Stimulated activated CD4-positive, alpha-beta T cell treated with anti-CD3 and anti-CD28 coated beads, Interleukin-2, amount 100 ng/mL, for 4 hours (primary cell): ENCODE measurements at places on chromosomes 12 and 14.
A peak's percentile ranks its signal among the peaks of the same experiment; 100 is the strongest.

DNA sequence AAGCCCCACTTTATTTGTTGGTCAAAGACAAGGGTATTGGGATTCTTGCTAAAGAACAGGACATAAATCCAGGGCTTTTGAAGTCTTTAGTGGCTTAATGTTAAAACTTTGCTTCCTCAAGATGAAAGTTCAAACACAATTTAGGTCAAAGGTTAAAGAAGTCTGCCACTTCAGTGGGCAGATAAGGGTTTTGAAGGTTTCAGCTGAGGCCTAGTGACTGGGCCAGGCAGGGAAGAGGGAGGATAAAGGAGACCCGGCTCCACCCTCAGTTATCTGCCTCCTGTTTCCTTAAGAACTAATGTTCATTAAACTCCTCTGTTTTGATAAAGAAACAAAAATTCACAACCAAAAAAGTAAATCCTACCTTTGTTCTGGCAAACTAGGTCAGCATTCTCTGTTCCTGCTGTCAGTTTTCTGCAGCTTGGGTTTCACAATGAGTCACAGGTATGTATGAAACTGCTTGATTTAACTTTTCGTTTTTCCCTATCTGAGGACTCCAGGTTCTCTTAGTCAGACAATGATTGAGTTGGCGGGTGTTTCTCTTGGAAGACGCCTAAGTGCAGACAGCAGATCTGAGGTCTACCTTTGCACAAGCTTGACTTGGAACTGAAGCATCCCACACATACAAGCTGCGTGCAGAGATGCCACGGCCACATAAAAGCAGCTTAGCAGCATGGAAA lies 208.3 kb downstream of the EXOC5 start:
- no peak for DNase-seq

DNA sequence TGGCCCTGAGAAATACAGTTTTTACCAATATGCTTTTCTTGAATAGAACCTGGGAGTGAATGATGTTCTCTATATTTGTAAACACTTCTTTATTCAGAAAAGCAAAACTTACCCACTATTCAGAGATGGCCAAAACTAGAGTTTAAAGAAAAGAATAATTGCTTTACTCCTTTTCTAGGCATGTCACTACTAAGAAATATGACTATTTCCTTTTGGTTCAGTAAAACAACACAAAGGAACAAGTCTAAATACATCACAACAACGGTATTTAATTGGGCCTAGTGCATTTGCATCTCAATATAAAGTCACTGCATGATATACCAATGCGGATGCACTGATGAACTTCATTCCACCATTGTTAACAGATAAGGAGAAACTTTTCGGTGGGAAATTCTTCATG lies 207.5 kb downstream of the FOXN3 start:
- no peak for DNase-seq

GRCh38 chr12:50828886-50829285 lies 13.8 kb upstream of the TMPRSS12 start:
- DNase-seq = no peak

DNA sequence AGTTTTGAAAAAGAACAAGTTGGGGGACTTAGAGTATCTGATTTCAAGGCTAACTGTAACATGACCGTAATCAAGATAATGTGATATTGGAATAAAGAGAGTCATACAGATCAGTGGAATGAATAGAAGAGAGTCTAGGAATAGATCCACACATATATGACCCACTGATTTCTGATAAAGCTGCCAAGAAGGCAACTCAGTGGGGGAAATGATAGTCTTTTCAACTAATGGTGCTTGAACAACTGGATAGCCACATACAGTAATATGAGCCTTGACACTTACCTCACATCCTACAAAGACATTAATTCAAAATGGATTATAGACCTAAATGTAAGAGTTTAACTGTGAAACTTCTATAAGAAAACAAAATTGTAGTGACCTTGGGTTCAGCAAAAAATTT lies 3.8 kb downstream of the PRKCH start:
- no peak for DNase-seq

DNA sequence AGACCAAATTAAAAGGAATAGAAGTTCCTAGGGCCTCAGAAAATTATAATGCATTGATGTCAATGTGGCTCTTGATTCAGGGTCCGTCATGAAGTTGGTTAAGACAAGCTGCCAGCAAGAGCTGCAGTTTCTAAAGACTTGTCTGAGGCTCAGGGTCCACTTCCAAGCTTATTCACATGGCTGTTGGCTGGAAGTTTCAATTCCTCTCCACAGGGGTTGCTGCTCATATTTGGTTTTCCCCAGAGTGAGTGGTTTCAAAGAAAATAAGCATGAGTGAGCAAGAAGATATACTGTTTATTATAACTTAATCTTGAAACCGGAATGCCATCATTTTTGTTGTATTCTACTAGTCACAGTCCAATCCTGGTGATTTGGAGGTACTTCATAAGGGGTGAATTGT lies 1247.4 kb downstream of the LRFN5 start:
- no peak for DNase-seq

DNA sequence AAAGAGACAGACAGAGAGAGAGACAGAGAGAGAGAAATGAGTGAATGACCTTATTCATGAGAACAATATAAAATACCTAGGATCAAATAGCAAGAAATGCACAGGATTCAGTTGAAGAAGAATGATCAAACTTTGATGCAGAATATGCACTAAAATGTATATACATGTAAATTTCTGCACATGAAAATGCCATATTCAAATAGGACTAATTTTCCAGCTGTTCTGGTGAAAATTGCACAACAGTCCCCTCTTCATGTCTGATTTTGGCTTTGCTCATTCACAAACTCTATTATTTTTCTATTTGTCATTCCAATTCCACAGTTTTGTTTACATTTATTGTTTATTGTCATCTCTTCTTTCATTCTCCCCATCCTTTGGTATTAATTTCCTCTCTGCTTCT lies 34.2 kb downstream of the PRB2 start:
- no peak for DNase-seq

DNA sequence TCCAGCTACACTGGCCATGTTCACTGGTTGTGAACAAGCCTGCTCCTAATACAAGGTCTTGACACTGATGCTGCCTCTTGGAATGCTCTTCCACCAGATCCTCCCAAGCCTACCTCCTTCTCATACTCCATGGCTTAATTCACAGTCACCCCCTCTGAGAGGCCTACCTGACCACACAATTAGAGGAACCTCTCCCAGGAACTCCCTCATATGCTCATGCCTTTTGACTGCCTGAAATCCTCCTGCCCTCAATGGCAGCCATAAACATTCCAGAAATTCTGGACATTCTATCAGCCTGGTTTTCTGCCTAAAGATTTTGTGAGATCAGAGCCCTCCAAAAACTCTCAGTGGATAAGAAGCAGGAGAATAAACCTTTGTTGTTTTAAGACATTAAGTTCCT lies 340.2 kb downstream of the C12orf75 start:
- DNase-seq = no peak

DNA sequence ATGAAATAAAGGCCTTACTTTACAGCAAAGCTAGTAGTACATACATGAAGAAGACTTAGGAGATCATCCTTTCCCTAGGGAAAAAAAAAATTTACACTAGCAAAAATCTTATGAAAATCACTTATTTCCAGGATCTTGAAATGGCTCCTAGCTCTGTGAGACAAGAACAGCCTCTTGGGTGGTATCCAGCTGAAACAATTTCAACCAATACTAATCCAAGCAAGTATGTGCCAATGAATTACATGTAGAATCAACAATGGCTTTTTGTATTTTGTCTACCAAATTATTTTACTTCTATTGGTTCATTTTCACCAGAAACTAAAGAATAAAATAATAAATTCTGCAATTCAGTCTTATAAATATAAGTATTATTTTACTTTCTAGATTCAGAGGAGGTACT lies 2.7 kb upstream of the SLCO1A2 start:
- no peak for DNase-seq

- no peak for DNase-seq
Measured at GRCh38 chr14:100141098-100141497, 18.3 kb downstream of the DEGS2 start.

DNA sequence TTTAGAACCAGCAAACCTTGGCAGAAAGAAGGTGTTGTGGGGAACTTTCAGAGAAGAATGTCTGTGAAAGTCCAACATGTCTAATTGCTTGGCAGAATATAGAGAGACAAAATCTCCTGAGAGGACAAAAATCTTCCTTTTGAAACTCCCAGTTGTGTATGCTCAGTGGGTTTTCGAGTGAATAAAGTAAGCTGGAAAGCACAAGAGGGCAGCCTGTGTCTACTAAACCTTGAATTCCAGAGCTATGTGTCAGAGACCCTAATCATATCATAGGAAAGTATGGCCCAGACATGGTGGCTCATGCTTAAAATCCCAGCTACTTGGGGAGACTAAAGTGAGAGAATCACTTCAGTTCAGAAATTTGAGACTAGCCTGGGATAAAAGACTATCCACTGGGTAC lies 661.2 kb downstream of the SLC16A7 start:
- no peak for DNase-seq

DNA sequence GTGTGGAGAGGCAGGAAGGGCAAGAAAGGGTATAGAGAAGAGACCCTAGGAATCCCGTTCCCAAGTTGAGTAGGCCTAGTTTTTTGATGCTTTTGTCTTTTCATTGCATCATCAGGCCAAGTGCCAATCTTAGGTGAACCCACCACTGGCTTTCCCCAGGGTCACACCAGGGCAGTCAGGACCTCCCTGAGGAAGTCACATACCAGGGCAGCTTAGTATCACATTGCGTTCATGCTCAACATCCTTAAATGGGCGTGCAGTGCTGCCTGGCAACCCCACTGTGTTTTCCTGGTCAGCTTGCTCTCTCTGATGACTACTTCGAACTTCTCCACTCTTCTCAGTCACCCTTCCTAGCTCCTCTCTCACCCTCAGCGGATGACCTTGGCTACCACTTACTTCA lies 9.0 kb downstream of the ASIC1 start:
- DNase-seq = no peak

GRCh38 chr12:12872934-12873275 lies 18.5 kb upstream of the GPRC5A start:
- DNase-seq = no peak

DNA sequence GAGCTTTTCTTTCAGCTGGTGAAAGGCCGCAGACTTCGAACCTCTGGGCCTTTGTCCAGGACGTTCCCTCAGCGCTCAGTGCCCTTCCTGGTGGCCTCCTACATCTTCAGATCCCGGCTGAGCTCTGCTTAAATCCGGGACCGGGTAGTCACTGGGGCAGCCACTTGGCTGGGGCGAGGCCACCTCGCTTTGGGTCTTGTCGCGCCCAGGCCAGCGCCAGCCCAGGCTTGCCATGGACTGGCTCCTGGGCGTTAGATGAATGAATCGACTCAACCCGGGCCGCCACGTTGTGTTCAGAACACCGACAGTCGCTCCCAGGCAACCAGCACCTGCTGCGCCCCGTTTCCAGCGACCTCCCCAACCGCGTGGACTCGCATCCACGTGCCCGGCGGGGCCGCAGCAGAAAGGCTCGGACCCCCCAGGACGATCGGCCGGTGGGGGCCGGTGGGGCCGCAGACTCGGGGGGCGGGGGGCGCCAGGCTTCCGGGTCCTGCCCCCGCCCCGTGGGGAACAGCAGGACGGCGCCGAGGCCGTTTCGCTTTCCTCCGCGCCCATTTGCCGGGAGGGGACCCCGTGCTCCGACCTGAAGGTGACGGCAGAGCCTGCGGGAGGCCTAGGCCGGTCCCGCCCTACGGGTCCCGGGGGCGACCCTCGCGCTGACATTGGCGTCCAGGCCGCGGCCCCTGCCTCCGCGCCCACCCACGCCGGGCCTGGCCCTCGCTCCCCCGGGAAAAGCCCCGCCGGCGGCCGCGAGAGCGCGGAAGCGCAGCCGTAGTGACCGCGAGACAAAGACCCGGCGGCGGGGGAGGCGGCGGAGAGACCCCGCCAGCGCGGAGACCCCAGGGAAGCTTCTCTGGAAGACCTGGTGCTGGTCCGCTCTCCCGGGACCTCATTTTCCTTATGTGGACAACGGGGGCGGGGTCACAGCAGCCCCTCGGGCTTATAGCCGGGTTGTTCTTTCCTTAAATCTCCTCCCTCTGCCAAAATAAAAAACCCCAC lies 37.3 kb upstream of the RCOR1 start:
- peak; percentile 43 for DNase-seq

DNA sequence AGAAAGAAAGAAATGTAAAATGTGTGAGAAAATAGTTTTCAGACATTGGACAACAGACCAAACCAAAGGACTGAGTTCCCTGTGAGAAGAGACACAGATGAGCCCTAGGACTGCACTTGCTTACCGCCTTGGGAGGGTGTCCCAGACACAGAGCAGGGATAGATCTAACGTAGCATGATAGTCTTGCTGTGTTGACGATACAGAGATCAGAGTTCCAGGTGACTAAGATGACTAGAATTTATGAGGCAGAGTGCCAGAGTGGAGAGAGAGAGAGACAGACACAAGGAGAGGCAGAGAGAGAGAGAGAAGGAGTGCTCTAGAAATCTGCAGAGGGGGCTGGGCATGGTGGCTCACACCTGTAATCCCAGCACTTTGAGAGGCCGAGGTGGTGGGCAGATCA lies 148.2 kb upstream of the LMNTD1 start:
- no peak for DNase-seq

- peak; percentile 5 for DNase-seq
Measured at GRCh38 chr12:105084251-105085250, at the start of gene ALDH1L2. Gene ALDH1L2 (minus strand): TSS chr12:105084458. CDS start chr12:105084436, 22 bp downstream.

GRCh38 chr12:106315523-106315922 lies 13.0 kb downstream of the TCP11L2 start:
- DNase-seq = no peak

DNA sequence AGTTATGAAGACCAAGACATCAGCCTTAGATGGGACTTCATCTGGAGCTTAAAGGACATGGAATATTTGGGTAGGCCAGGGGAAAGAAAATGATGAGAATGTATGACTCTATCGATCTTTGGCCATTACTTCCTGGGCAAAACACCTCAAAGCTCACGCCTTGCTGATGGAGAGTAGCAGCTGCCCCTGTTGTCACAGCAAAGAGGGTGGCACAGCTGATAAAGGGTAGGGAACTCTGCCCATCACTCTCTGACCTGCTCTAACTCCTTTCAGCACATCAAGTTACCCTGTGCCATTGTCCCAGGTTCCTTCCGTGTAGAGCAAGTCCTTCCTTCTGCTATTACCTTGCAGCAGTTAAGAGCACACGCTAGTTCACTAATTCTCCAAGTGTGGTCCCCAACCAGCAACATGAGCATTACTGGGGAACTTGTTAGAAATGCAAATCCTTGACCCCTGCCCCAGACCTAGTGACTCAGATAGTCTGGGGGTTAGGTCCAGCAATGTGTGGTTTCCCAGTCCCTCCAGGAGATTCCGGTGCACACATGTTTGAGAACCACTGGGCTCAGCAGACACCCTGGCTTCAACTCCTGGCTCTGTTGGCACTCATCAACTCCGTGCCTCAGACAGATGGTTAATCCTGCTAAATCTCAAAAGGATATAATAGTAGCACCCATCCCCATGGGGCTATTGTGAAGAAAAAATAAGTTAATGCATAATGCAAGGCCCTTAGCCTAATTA lies 93.7 kb upstream of the EEA1 start:
- DNase-seq = no peak

DNA sequence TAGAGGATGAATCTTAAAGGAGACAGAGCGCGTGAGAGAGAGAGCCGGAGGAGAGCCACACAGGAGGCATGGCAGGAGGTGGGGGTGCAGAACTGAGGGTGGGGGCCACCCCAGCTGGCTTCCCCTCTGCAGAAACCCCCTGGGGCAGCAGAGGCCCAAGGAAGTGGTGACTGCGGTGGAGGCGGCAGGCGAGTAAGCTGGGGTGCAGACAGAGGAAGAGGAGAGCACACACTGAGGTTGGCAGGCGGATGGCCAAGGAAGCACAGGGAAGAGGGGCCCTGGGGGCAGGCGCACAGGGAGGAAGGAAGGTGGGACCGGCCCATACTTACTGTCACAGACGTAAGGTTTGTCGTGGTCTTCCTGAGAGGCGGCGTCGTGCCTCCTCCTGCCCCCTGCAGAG lies 179.8 kb downstream of the DPF3 start:
- DNase-seq = no peak
